Left ventricle myocardium inferior (tissue), 1 donor: ENCODE measurements at places on chromosomes 7 and 10. TPM values are rescaled to one million over a fixed set of nuclear protein-coding genes. Genes with fewer than 3 reads are reported as not detected.
A peak's percentile ranks its signal among the peaks of the same experiment; 100 is the strongest.

Gene FRMD4A
- 26.1 TPM for total RNA-seq

Gene GIMAP5
- total RNA-seq, result 10.7 TPM

Gene PON1
- not detected for total RNA-seq

DNA sequence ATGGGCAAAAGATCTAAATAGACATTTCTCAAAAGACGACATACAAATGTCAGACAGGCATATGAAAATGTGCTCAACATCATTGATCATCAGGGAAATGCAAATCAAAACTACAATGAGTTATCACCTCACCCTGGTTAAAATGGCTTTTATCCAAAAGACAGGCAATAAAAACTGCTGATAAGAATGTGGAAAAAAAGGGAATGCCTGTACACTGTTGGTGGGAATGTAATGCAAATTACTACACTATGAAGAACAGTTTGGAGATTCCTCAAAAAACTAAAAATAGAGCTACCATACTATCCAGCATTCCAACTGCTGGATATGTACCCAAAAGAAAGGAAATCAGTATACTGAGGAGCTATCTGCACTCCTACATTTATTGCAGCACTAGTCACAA lies 18.0 kb downstream of the GSDME start:
- peaks cover under 1% of the 10 kb centered on the region for H3K4me1 ChIP-seq
- no peak overlapping the region for H3K27ac ChIP-seq
- no peak overlapping the region for H3K4me3 ChIP-seq

DNA sequence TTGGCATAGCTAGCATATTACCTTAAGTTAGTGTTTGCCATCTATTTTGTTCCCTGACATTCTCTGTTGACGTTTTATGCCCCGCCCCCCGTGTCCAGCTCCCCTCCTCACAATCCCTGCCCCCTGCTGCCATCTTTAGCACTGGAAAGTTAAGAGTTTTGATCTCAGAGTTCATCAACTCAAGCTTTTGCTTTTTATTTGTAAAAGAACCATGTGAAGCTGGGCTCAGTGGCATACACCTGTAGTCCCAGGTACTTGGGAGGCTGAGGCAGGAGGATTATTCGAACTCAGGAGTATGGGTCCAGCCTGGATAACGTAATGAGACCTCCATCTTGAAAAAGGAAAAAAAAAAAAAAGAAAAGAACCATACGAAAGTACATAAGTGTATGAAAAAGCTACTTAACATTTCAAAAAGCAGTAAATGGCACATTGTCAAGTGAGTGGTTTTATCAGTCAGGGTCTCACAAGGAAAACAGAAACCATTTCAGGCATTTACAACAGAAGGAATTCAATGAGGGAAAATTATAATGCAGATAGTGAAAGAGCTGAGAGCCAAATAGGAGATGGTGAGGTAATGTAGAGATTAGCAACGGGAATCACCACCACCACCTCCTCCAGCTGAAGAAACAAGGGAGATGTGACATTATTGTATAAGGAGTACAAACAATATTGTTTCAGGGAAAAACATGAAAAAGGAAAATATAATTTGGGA lies 64.9 kb downstream of the MCU start:
- DNase-seq, result no peak
- H3K4me1 ChIP-seq, result no peaks in the 10 kb centered on the region
- H3K27me3 ChIP-seq, result no peaks in the 10 kb centered on the region
- H3K4me3 ChIP-seq, result no peak overlapping the region
- H3K36me3 ChIP-seq, result no peaks in the 10 kb centered on the region

DNA sequence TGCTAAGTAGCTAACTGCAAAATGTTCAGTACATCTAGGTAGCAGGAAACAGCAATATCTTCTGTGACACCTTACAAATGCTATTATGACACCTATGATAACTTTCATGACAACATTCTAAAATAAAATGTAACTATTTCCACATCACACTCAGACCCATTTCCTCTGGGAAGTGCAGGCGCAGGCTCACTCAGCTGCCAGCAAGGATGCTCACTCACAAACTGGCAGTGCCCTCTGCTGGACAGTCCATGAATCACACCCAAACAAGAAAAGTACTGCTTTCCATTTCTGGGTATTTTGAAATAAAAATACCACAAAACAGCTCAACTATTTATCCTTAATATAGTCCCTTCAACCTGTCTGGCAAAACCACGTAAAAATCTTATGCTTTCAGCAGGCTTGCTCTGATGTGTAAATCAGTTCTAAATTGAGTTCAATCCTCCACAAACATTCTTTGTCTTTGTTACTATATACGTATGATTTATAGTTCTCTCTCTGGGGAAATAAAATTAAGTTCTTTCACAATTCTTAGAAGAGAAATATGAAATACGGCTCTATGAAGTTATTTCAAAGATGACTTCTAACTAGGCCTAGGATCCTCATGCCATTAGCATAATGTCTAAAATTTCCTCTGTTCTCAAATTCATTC lies 176.6 kb downstream of the PARD3 start:
- peaks cover 22% of the 10 kb centered on the region for H3K4me1 ChIP-seq
- no peak overlapping the region for H3K27ac ChIP-seq
- H3K36me3 ChIP-seq, result no peaks in the 10 kb centered on the region
- peak; percentile 77 for DNase-seq

DNA sequence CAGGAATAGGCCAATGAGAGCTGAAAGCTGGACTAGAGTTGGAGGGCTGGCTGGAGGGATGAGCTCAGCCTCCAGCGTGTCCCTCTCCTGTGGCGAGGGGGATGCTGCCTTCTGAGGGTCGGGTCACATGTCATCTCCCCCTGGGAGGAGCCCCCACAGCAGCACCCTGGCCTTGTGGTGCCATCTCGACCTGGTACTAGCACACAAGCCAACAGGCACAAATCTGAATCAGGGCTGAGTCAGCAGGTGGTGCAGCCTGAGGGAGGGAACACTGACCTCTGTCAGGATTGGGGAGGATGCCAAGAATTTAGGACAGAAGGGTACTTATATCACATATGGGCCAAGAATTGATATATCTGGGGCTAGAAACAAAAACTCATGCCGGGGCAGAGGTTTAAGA lies 280.4 kb downstream of the CELF2 start:
- no peak overlapping the region for H3K4me3 ChIP-seq
- no peaks in the 10 kb centered on the region for H3K27me3 ChIP-seq
- peak overlapping the region; percentile 28 for H3K27ac ChIP-seq
- no peak for DNase-seq

DNA sequence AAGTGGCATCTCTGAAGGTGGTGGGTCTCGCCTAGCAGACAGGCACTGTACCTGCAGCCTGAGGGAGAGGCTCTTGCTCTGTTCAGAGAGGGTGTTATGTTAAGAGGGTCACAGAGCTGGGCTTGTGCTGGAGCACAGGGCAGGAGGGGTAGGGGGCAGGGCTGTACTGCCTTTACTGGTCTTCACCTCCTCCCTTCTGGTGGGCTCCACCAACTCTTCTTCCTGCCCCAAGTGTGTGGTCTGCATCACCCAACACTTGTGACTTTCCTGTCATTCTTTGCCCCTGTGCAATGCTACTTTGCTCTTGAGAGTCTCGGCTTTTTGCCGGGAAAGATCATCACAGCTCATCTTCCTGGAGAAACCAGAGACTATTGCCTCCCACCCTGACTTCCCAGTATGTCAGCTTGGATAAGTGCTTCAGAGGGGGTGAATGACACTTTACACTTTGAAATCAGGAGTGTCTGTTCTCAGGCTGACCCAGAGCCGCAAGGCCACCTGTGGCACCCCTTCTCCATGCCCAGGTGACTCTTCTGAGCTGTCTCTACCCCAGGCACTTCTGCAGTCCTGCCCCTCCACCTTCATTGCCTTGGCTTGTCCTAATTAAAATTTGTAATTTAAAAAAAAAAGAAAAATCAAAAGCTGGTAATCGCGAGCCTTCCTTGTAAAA lies 38.4 kb upstream of the IKZF1 start:
- H3K27me3 ChIP-seq, result peaks cover 45% of the 10 kb centered on the region
- H3K4me3 ChIP-seq, result no peak overlapping the region
- no peaks in the 10 kb centered on the region for H3K4me1 ChIP-seq
